ENCODE measurements at places on chromosomes 7 and 10. TPM values are rescaled to one million over a fixed set of nuclear protein-coding genes. Genes with fewer than 3 reads are reported as not detected.

FAM20C gene
- total RNA-seq: 51.3 TPM

FFAR4 gene
- not detected for total RNA-seq

RAB19 gene
- not detected for total RNA-seq

CYP3A4 gene
- not detected for total RNA-seq

ABCB1 gene
- total RNA-seq: 4.6 TPM

AOC1 gene
- not detected for total RNA-seq

Measured in sigmoid colon (tissue), 7 donors.